ENCODE measurements at places on chromosomes 1 and 21. TPM values are rescaled to one million over a fixed set of nuclear protein-coding genes. Genes with fewer than 3 reads are reported as not detected.

UMODL1 gene
- not detected for total RNA-seq

SDHB gene
- 119 TPM for total RNA-seq

BRDT gene
- not detected for total RNA-seq

SLC19A2 gene
- total RNA-seq, result 3.3 TPM

SLFNL1 gene
- total RNA-seq, result 0.17 TPM

NBPF4 gene
- total RNA-seq, result not detected

SHISA4 gene
- total RNA-seq, result 8.0 TPM

CACNA1S gene
- total RNA-seq, result not detected

ACP6 gene
- 2.0 TPM for total RNA-seq

UROD gene
- 191 TPM for total RNA-seq

HUNK gene
- total RNA-seq, result under 0.01 TPM

AADACL3 gene
- not detected for total RNA-seq

PLA2G2F gene
- total RNA-seq, result not detected

CTTNBP2NL gene
- total RNA-seq, result 18.6 TPM

TACSTD2 gene
- 11.3 TPM for total RNA-seq

SNIP1 gene
- 13.8 TPM for total RNA-seq

BLACAT1 gene
- total RNA-seq, result not detected

TTC34 gene
- total RNA-seq, result 0.09 TPM

CHIA gene
- total RNA-seq, result not detected

MYOG gene
- total RNA-seq, result not detected

C1QC gene
- total RNA-seq, result not detected

NDUFS2 gene
- 182 TPM for total RNA-seq
